Naive thymus-derived CD8-positive, alpha-beta T cell (primary cell): ENCODE measurements at places on chromosomes 2 and 18.

- DNase-seq = no peak
These were observed 748 bp downstream of the FMNL2 start for GRCh38 chr2:152335726-152336118.

GRCh38 chr18:67222887-67223286 is 293.6 kb downstream of the DSEL start:
- DNase-seq = no peak

DNA sequence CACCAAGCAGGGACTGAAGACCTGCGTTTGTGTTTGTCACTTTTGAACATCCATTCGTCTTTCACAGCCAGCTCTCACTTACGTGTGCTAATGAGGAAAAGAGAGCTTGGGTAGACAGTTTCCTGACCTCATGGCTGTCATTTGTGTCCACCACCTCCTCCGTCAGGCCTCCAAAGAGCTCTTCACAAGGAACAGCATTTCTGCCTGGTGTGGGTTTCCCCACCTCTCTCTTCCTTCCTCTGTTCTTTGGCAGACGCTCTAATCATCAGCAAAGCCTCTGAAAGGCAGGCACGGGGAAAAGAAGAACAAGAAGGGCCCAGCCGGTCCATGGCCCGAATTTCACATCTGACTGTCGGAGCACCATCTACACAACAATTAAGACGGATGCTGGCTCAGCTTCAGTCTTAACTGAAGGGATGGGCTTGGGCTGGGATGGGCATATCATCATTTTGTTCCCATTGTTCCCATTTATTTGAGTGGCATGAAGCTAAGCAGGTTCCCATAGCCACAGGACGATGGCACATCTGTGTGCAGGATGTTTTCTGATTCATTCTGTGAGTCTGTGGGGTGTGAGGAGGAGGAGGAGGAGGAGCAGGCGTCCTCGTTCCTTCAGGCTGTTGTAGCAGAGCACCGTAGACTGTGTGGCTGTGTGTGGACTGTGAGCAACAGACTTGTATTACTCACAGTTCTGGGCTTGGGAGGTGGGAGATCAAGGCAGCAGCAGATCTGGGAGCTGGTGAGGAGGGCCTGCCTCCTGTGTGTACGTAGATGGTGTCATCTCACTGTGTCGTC is 66.4 kb downstream of the TSHZ1 start:
- no peak for DNase-seq

DNA sequence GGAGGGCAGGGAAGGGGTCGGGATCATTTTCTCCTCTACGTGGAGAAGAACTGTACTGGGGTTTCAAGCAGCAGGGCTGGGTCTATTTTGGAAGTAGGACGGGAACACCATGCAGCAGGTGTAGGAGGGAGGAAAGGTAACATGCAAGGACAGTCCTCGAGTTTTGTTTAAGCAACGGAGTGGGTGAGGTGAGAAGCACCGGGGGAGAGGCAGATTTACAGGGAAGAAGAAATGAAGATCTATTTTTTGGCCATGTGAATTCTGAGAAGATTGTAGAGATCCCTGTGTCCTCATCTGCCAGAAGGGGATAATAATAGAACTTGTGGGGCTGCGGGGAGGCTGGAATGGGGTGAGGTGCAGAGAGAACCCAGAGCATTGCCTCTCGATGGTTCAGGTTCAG is 85.6 kb downstream of the INPP5D start:
- no peak for DNase-seq

DNA sequence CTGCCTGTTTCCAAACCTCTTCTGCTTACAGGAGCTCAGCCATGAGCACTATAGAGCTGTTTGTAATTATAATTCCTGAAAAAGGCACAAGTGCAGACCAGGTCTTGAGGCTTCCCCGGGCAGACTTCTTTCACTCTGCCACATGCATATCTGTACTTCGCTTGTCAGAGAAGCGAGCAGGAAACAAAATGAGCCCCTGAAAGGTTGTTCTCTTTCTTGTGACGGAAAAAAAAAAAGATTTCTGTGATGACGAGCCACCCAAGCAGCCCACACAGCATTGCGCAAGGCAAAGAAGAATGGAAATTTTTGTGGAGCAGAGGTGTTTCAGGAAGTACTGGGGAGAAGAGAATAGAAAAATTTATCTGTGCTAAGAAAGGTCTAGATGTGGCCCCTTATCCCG is 54.0 kb upstream of the LINC00305 start:
- no peak for DNase-seq

GRCh38 chr2:168583710-168584521 is 127.8 kb downstream of the CERS6 start:
- DNase-seq = no peak

GRCh38 chr2:44285174-44285573 is 9.9 kb downstream of the SLC3A1 start:
- DNase-seq = no peak
